ENCODE measurements at places on chromosomes 5 and 9.

DNA sequence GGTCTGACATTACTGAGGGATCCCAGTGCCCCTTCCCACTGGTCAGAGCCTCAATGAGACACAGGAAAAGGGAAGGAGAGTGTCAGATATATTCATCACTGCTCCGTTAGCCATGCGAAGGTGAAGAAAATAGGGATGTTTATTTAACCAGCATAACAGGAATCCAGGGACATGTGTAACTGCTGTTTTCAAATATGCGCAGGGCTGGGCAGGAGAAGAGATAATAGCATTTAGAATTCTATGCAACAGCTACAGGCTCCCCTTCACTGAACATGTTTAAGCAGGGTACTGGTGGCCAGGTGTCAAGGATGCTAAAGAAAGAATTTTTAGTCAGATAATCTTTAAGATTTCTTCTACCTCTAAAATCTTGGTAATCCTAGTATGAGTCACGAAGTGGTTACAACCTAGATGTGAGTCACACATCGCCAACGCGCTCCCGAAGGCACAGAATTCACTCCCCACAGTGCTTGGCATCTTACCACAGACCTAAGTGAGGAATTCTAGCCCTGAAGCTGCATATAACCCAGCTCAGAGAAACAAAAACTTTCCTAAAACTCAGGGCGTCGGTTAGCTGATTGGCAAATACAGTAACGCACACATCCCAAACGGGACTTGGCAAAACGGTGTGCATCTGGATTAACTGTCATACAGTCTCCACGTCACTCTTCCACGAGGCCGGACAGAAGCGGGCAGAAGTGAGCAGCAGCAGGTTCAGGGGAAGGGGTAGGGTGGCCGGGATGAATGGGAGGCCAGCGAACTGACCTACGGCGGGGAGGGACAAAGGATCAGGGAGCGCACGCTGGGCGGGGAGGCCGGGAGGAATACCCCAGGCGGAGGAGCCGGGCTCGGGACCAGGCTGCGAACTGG, 1.1 kb downstream of the CTNNAL1 start:
- DNase-seq = no peak

DNA sequence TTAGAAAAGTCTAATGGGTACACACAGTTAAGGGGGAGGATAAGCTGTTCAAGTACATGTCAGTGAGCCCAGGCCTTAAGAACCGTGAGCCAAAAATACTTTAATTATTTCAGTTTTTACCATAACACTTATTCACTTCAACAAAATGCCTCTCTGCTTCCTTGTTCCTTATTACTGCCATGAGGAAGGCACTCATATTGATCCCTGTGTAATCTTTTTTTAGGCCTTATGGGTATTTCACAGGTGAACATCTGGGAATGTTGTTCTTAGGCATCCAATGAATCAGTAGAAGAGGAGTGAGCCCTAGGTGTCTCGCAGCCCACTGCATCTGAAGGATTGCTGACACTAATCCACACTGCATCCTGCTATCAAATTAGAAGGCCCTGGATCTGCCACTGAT, 13.5 kb upstream of the DMAC1 start:
- no peak for DNase-seq

GRCh38 chr5:79284846-79285245, 48.9 kb downstream of the JMY start:
- no peak for DNase-seq

DNA sequence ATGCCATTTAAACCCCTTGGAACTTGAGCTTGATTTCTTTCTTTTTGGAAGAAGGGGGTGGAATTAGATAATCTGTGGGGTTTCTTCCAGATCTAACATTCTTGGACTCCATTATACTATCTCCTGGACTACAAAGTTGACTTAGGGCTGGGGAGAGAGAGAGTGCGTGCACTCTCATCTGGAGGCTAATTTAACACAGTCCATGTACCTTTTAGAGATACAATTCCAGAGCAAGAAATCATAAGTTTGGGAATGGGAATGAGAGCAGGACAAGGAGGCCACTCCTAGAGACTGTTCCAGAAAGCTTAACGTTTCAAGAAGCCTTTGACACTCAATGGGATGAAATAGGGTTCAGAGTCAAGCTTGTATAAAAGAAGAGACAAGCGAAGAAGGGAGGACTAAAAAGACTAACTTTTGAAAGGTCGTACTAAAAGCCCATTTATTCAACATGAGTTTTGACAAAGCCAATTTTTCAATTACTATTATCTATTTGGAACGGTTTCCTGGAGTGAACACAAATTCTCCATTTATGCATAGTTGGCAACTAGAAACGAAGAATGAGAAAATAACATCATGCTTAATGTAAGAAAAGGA, 83.4 kb downstream of the ACTL7B start:
- DNase-seq = no peak

DNA sequence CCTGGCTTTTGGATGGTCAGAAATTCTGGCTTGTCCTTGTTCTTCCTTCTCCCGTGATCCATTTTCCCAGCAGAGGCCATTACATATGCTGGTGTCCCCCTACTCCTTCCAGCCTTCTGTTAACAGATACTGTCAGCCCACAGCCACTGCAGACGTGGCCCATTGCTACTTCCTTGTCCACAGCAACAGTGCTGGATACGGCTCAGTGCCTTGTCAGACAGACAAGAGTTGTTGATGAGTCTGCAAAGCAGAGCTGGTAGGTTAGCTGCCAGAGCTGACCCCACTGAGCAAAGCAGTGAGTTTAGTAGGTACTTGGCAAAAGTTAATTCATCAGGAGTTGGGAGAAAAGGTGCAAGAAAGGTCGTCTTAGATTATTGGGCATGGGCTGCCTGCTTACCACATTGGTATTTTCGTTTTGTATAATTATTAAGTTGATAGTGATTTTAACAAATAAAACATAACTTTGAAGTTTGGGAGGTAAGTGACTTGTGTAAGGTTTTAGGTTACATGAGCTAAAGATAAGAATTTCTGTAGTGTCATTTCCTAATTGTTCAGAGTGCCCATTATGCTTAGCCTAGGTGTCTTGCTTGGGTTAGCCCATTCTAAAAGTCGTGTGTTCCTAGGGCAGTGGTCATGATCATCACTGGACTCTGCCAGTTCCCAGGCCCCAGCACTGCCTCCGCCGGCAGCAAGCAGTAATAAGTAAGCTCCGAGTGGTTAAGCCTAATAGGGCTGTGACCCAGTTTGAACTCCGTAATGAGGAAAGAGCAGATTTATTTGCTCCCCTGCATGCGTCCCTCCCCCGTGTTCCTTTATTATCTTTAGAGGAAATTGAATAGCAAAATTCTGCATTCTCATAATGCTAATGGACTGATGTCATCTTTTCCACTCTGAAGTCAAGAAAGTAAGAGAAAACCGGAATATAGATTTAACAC, 292.0 kb downstream of the FANCC start:
- DNase-seq = no peak

GRCh38 chr5:66889056-66889455, 292.9 kb downstream of the MAST4 start:
- DNase-seq = no peak

GRCh38 chr5:18333841-18334240, 699.6 kb downstream of the TAF11L14 start:
- DNase-seq = no peak

DNA sequence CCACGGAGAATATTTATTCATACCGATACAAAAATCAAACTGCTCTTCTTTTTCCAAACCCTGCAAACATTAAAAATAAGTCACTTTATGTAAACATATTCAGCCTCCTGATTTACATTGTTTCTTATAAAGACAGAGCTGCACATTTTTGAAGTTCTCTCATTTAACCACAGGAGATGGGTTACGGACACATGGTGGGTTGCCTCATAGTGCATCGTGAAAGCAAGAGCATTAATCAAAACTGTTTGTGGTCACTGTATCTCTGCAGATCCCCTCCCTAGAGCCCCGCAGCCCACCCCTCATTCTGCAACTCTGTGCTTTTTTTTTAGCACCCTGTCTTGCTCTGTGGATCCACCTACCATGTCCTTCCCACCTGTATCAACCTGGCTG, 43.3 kb upstream of the EQTN start:
- DNase-seq = no peak

DNA sequence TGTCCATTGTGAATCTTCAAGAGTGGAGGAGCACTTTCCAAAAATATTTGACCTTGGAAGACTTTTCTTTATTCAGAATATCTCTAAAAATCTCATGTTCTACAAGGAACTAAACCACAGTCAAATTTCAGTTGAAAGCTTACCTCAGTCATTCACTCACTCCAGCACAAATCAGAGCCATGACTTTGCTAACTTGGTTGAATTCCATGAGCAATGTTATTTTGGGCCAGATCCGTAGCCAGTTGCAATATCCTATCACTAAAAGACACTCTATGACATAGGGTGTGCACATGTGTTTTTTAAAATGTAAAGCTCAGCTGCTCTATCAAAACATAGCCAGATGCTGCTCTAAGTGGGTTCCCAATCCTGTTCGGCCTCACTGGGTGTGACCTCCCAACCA, 156.1 kb upstream of the ANKRD55 start:
- no peak for DNase-seq

DNA sequence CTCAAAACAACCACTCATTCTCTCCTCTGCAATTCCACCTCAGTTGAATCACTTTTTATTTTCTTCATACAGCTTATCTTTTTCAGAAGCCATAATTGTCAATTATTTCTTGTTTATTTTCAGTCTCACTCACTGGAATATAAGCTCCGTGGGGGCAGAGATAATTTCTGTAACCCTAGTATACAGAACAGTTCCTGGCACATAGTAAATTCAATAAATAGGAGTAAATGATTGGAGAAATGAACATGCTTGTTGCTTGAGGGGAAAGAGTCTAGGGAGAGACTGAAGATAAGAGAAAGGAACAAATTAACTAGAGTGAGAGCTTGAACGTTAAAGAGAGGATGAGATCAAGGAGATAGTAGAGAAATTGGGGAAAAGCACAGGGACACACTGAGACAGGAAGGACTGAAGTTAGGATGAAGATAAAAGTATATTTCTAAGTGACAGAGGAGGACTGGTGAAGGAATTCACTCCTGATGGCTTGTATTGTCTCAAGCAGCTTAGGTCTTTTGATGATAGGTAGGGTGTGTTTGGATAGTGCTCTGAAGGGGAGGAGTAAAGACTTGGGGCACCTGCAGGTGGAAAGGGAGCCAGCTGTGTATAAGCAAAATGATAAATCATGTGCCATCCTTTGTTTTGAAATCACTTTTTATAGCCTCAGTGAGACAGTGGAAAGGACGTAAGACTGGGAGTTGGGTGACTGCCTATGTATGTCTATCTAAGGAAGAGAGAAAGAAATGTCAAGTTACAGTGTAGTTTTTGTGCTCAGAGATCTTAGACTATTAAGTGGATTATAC, 2.2 kb downstream of the NAA35 start:
- no peak for DNase-seq

DNA sequence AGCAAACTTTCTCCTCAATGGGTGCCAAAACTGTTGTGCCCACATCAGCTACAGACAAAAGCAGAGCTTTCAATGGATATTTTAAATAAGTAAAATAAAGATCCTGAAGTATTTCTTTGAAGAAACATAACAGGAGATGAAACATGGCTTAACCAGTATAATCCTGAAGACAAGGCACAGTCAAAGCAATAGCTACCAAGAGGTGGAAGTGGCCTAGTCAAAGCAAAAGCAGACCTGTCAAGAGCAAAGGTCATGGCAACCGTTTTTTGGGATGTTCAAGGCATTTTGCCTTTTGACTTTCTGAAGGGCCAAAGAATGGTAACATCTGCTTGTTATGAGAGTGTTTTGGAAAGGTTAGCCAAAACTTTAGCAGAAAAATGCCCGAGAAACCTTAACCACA, 77.9 kb downstream of the ANXA1 start:
- DNase-seq = no peak

- DNase-seq = no peak
These were observed 35.0 kb upstream of the ADAMTSL1 start for GRCh38 chr9:18438951-18439350.

GRCh38 chr9:113274474-113275156, 757 bp downstream of the CDC26 start:
- DNase-seq = no peak

DNA sequence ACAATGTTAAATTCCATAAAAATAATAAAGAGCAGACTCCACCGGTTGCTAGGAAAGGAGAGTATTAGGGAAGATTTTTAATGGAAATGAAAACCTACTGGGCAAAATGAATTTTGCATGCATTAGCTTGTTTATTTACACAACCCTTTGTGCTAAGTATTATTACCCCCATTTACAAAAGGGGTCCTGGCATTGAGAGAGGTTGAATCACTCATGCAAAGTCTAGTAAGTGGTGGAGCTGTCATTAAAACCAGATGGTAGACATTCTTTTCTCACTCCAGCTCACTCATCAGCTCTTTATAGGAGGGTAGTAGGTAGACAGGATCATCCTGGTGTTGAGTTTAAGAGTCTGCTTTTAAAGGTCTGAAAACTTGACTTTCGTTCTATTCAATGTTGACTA, 395.1 kb downstream of the PLK2 start:
- DNase-seq = no peak

DNA sequence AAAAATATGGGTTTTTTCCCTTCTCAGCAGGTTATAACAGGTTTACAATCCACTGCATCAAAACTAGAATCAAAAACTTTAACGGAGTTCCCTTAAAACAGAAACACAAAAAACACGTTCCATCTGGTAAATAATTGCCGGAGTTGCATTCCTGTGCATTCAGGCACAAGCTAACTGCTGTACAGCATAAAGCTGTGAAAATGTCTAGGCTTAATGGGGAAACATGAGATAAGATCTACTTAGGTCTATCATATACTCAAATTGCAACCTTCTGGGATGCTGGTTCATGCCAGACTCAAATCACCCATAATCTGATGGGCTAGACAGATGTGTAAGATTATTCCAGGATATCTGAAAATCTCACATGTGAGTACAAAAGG, 265.3 kb downstream of the DOCK8 start:
- DNase-seq = no peak

GRCh38 chr5:138650196-138650595, 75.0 kb upstream of the HSPA9 start:
- DNase-seq = no peak
